ENCODE measurements at places on chromosomes 13 and 19.
A peak's percentile ranks its signal among the peaks of the same experiment; 100 is the strongest.

GRCh38 chr13:110633776-110634175, 18.4 kb downstream of the NAXD start:
- no peak for DNase-seq

DNA sequence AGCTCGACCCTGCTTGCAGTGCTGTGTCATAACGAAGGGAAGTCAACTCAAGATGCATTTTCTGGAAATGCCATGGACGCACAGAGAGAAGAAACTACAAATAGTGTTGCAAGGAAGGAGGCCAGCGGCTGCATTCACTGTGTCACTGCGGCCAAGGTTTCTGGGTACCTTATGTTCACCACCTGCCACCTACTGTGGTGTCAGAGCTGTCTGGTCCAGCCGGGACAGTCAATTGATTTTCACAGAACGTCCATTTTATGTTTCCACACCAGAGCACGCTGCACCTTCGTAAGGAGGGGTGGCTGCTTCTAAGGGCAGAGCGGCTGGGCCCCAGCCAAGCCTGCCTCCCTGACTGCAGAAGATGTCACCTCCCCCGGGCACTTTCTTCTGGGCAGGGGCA, 17.7 kb downstream of the TSHZ3 start:
- DNase-seq, result no peak

- no peak for DNase-seq
Observed at GRCh38 chr19:28640506-28640905, 572.4 kb downstream of the UQCRFS1 start.

- no peak for DNase-seq
Observed at GRCh38 chr13:78102121-78102677, 183.6 kb upstream of the EDNRB start.

DNA sequence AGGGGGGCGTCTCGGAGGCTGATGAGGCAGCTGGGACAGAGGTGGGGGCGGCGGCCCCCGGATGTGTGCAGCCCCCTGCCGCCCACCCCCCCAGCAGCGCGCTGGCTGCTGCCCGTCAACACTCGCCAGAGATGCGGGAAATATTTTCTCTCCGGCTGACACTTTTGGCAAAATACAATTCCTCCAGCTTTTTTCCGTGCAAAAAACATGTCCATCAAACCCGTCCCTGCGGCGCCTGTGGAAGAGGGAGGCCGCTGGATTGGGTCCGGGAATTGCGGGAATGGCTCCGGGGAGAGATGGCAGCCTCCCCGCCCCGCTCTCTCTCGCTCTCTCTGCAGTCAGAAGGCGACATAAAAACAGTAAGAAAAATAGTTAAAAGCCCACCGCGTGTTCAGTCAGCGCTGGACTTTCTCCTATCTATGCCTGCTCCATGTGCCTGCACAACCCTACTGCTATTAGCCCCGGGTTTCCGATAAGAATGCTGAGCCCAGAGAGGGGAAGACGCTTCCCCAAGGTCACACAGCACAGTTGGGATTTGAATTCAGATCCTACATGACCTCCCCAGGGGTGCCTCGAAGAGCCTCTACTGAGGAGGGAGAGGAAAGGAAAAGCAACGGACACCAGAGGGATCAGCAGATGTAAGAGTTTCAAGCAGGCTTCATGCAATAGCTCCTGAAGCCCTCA, 23.2 kb downstream of the ZNRF4 start:
- DNase-seq, result no peak

- DNase-seq, result no peak
Observed at GRCh38 chr13:31352467-31352866, 152.7 kb downstream of the B3GLCT start.

- no peak for DNase-seq
Observed at GRCh38 chr19:32866061-32866460, 3.5 kb downstream of the SLC7A9 start.

GRCh38 chr13:109764470-109765291, 21.7 kb downstream of the IRS2 start:
- DNase-seq, result no peak

GRCh38 chr19:4456843-4457653, 546 bp downstream of the UBXN6 start:
- peak; percentile 86 for DNase-seq

- peak; percentile 30 for DNase-seq
Observed at GRCh38 chr13:62119739-62120700, 704.4 kb upstream of the PCDH20 start.

Measured in hepatocyte (in vitro differentiated cells).